ENCODE measurements at places on chromosomes 12 and 14.

DNA sequence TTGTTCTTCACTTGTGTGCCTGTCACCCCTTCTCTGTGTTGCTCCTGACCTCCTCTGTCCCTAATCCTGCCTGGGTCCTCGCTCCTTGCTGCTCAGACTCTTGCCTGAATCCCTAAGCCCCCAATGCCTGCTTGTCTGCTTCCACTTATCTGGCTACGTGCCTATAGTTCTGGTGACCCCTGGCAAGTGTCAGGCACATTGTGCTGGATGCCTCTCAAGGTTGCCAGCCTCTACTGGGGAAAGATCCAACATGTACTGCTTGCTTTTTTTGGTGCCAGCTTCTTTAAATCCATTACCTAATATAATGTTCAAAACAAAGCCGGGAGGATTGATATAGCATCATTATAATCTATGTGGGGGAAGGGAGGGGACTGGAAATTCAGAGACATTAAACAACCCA, 448.0 kb upstream of the CCDC196 start:
- no peak for DNase-seq

DNA sequence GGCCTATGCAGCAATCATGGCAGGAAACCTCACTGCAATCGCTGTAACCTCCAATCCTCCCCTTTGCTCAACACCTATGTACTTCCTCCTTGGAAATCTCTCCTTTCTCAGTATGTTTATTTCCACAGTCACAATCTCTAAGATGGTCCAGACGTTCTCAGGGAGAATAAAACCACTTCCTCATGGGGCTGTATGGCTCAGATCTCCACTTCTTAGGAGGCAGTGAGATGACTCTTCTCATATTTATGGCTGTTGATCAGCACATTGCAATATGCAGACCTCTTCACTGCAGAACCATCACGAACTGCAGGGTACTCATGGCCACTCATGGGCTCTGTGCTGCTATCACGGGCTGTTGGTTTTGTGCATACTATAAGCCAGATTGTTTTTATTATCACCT, 17.1 kb upstream of the OR4K17 start:
- DNase-seq: no peak

DNA sequence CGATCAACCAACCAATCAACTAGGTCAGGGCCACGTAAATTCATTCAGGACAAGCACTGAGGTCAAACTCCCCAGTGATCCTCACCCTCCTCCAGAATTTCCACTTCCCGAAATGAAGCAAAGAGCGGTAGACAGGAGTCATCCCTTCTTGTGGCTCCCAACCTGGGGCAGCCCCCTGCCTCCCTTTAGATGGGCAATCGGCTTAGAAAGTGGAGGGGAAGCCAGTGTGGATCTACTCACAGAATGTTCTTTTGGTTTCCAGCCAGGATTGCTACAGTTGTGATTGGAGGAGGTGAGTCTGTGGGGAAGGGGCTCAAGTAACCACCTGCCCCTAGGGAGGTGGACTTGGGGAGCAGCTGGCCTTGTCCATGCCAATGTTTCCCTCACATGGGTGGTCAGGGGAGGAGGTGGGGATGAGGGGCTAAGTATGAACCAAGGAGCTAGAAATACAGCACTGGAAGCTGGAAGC, 4.1 kb downstream of the IFI27 start:
- DNase-seq: no peak

GRCh38 chr12:70482764-70483163, 116.7 kb downstream of the KCNMB4 start:
- DNase-seq: no peak

DNA sequence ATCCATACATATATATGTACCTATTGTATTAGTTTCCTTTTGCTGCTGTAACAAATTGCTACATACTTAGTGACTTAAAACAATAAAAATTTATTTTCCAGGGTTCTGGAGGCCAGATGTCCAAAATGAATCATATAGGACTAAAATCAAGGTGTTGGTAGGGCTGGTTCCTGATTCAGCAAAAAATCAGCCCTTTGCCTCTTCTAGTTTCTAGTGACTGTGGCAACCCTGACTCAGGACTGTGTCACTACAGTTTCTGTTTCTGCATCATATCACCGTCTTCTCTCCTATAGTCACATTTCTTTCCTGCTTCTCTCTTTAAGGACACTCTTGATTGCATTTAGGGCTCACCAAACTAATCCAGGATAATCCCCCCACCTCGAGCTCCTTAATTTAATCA, 386.3 kb upstream of the TBX3 start:
- no peak for DNase-seq

GRCh38 chr12:89707703-89708564, 704 bp downstream of the ATP2B1 start:
- DNase-seq: peak; percentile 21

- no peak for DNase-seq
These were observed 395.0 kb downstream of the EGLN3 start for GRCh38 chr14:33555710-33556350.

DNA sequence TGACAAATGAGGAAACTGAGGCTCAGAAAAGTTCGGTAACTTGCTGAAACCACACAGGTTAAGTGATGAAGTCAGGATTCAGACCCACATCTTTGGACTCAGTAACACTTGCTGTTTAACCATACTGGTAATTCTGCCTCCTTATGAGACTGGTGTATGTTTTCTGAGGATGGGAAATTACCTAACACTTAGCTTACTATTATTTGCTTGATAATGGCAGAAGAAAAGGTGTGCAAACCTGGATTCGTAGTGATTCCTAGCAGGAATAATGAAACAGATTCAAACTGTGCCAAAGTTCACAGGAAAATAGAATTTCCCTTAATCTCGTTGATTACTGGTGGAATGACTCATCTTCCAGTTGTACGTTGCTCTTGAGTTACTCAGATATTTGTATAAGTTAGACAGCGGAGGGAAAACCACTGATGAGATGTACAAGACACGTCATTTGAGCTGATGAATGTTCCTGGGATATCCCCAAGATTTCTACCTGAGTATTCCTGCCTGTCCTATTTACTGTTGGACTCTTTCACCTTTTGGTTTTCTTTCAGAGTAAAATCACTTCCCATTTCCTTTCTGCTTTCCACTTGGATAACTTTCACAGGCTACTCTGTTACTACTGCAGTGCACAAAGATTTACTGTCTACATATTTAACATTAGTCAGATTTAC, 37.5 kb downstream of the PRORP start:
- DNase-seq: no peak

- peak; percentile 25 for DNase-seq
These were observed 404.4 kb downstream of the FLRT2 start for GRCh38 chr14:85934123-85934885.

DNA sequence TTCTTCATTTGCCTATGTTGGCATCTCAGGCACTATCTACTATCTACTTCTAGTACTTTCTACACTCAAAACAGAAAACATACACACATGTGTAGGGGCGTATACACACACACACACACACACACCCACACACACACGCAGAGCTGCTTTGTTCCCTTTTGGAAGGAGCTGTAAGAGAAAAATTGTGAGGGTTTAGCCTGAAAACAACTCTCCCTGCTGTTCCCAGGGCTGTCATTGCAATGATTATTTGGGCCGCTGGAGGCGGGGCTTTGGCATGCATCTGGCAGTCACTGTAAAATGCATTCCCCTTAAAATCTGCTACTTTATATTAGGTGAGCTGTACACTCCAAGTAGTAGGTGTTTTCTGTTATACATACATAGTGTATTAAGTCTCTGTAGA, 29.1 kb upstream of the SLC38A2 start:
- DNase-seq: no peak

DNA sequence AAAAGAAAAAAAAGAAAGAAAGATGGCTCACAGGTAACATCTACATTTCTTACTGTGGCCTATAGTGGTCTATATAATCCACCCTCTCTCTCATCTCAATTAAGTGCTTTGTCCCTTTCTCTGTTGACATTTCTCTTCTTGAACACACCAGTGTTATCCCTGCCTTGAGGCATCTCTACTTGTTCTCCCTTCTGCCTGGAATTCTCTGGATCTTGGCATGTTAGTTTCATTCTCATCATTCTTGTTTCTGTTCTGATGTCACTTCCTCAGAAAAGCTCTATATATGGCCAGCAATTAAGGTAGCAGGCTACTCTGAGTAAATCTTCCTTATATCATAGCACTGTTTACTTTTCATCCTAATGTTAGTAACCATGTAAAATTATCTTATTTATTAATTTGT, 155.7 kb upstream of the PDZRN4 start:
- DNase-seq: no peak

DNA sequence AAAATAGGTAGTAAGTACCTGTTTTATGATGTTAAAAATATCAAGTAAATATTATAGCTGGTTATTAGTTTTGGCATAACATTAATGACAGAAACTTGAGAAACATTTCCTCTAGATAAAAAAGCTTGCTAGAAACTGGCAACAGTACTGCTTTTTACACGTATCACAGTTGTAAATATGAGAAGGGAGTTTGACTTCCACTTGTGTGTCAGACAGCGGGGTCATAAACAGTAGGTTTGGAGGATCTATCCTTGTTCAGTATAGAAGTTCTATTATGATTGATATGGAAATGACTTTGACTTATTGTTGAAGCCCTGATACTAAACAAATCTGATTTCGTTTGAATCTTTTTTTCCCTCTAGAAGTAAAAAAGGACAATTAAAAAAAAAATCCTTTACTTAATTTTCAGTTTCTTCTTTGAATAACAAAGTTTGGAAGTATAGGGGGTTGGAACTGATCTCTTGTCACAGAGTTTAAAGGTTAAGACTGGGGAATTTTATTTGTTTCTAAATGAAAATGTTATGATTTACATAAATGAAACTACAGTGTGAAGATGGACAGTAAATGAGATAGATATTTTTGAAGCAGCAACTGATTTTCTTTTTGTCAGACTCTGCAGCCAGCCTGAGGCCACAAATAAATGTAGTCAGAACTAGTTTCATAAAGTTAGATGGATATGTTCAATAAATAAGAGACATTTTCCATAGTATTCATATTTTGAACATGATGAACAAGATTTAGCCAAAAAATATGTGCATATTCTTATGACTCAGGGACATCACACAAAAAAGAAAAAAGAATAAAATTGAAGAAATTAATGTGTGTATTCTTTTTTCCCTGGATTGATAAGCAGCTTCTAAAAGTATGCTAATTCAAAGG, 50.1 kb downstream of the WNK1 start:
- DNase-seq: no peak

DNA sequence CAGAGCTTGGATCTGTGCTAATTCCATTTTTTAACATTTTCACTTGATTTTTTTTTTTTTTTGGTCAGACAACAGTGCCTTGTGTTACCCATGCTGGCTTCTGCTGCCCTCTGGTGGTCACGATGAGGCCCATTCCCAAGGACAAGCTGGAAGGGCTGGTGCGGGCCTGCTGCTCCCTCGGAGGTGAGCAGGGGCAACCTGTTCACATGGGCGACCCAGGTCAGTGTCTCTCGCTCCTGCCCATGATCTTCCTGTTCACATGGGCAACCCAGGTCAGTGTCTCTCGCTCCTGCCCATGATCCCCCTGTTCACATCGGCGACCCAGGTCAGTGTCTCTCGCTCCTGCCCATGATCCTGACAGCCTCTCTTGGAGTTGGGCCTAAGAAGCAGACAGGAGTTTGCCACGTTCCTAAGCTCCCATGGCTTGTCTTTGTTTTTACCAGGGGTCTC, 59.4 kb downstream of the DGLUCY start:
- DNase-seq: peak; percentile 74

- DNase-seq: no peak
These were observed 24.7 kb downstream of the BDKRB2 start for GRCh38 chr14:96229315-96229714.

- DNase-seq: no peak
These were observed 57.6 kb downstream of the MDM2 start for GRCh38 chr12:68865399-68866164.

DNA sequence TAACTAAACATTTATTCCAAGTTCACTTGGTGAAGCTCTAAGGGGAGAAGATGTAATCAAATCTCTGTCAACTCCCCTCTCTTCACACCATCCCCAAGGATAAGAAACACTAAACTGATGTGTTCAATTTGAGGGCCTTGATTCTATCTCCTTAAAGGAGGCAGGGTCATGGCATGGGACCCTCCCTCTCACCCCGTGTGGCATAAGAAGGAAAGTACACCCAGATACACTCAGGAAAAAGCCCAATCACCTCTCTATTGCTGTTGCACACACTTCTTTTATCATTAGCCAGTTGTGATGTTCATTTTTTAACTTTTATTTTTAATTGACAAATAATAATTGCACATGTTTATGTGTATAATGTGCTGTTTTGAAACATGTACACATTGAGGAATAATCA, 35.1 kb downstream of the WASHC3 start:
- DNase-seq: no peak

DNA sequence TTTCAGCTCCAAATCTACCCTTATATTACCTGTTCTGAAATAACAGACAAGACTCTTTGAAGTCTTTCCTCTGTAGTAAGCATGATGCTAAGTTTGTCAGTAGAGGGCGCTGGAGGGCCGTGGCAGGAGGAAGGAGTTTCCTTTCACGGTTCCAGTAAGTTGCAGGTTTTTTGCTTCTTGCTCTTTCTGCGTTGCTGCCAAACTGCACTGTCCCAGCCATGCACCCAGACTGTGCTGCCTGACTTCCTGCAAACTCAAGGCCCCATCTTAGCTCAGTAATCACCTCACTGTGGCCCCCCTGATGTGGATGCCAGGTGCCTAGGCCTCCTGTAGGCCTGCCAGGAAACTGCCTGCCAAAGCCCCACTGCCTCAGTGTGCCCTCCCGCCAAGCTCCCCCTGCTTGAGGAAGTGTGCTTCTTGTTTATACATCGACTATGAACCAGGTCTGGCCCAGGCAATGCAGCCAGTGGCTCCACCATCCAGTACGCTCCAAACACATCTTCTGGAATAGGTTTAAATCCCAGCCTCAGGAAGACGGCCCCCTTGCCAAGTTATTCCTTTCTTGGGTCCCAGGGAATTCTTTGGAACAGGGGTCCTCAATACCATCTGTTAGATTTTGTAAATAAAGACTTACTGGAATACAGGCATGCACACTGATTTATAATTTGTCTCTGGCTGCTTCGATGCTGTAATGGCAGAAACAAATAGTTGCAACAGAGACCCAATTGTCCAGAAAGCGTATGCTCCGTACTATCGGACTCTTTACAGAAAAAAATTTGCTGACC, 193.7 kb upstream of the LRIG3 start:
- peak; percentile 7 for DNase-seq
